ENCODE measurements at places on chromosomes 1 and 21. TPM values are rescaled to one million over a fixed set of nuclear protein-coding genes. Genes with fewer than 3 reads are reported as not detected.

SMIM1 gene
- total RNA-seq, result 3.8 TPM

- H3K4me3 ChIP-seq, result no peak overlapping the region
- H3K27ac ChIP-seq, result no peak overlapping the region
- H3K27me3 ChIP-seq, result no peaks in the 10 kb centered on the region
- no peak for DNase-seq
- H3K4me1 ChIP-seq, result no peaks in the 10 kb centered on the region
- no peaks in the 10 kb centered on the region for H3K36me3 ChIP-seq
Observed at GRCh38 chr1:209883341-209883971, 54.6 kb upstream of the SYT14 start.

GRCh38 chr21:32190493-32191144, 88.2 kb downstream of the MIS18A start:
- H3K27me3 ChIP-seq, result no peaks in the 10 kb centered on the region
- no peak overlapping the region for H3K27ac ChIP-seq
- no peak for DNase-seq
- H3K4me1 ChIP-seq, result no peaks in the 10 kb centered on the region
- H3K4me3 ChIP-seq, result no peak overlapping the region
- H3K36me3 ChIP-seq, result no peaks in the 10 kb centered on the region

- peaks cover 3% of the 10 kb centered on the region for H3K4me1 ChIP-seq
- H3K27ac ChIP-seq, result no peak overlapping the region
- H3K36me3 ChIP-seq, result no peaks in the 10 kb centered on the region
Observed at GRCh38 chr1:84682047-84682446, 8.2 kb downstream of the SSX2IP start.

CASQ2 gene
- not detected for total RNA-seq

DNA sequence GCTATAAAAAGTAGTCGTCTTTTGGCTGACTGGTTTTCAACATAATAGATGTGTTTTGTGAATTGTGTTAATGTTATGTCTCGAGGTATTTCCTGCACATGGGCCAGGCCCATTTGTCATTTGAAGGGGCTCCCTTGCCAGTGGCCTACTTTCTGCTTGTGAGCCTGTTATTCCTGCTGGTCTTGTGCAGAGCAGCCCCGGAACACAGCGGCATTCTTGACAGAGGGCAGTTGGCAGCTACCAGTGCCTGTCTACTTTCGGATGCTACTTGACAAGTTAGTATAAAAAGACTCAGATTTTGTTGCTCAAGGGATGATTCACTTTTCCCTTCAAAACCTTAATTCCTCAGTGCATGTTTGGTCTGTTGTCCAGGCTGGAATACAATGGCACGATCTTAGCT, 28.5 kb downstream of the PGM1 start:
- DNase-seq, result no peak
- H3K27ac ChIP-seq, result no peak overlapping the region
- H3K27me3 ChIP-seq, result no peaks in the 10 kb centered on the region
- no peak overlapping the region for H3K4me3 ChIP-seq
- peaks cover 16% of the 10 kb centered on the region for H3K4me1 ChIP-seq

DNA sequence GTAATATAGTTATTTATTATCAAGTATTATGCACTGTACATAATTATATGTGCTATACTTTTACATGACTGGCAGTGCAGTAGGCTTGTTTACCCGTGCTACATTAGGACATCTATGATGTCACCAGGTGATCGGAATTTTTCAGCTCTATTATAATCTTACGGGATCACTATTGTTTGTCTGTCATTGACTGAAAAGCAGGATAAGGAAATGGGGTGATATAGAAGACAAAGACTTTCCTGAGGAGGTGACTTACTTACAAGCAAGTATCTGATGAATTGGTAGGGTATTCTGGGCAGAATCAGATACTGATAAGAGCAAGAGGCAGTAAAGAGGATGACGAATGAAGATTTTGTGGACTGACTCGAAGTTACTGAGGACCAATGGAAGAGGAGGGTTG, 65.3 kb upstream of the CNN3 start:
- no peak for DNase-seq
- no peaks in the 10 kb centered on the region for H3K27me3 ChIP-seq
- H3K36me3 ChIP-seq, result no peaks in the 10 kb centered on the region
- H3K4me3 ChIP-seq, result no peak overlapping the region

DNA sequence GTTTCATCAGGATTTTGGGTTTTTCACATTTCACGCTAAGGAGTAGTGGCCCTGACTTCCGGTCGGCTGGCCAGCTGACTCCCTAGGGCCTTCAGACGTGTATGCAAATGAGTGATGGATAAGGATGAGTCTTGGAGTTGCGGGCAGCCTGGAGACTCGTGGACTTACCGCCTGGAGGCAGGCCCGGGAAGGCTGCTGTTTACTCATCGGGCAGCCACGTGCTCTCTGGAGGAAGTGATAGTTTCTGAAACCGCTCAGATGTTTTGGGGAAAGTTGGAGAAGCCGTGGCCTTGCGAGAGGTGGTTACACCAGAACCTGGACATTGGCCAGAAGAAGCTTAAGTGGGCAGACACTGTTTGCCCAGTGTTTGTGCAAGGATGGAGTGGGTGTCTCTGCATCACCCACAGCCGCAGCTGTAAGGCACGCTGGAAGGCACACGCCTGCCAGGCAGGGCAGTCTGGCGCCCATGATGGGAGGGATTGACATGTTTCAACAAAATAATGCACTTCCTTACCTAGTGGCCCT, 23.1 kb upstream of the TNFRSF1B start:
- no peaks in the 10 kb centered on the region for H3K27me3 ChIP-seq
- no peaks in the 10 kb centered on the region for H3K36me3 ChIP-seq
- DNase-seq, result peak; percentile 79
- H3K27ac ChIP-seq, result peak overlapping the region; percentile 51

DNA sequence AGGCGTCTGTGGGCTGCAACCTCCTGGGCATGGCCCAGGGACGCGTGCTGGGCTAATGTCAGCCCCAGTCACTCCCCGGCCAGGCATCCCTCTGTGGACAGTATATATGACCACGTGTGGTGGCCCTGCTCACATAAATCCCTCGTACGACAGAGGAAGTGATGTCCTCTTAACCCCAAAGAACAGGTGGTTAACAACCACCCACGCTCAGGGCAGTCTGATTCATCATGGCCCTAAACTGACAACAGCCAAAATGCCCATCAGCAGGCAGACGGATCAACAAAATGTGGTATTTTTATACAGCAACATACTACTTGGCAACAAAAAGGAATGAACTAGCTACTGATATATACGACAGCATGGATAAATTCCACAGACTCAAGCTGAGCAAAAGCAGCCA, 51.0 kb downstream of the ECE1 start:
- peaks cover 60% of the 10 kb centered on the region for H3K36me3 ChIP-seq
- no peaks in the 10 kb centered on the region for H3K4me1 ChIP-seq
- H3K27me3 ChIP-seq, result no peaks in the 10 kb centered on the region
- DNase-seq, result no peak
- H3K4me3 ChIP-seq, result no peak overlapping the region
- H3K27ac ChIP-seq, result no peak overlapping the region

- no peaks in the 10 kb centered on the region for H3K36me3 ChIP-seq
- H3K4me3 ChIP-seq, result no peak overlapping the region
- no peaks in the 10 kb centered on the region for H3K4me1 ChIP-seq
- no peak for DNase-seq
- H3K27me3 ChIP-seq, result no peaks in the 10 kb centered on the region
Observed at GRCh38 chr1:172380441-172381244, 39.8 kb upstream of the C1orf105 start.

NUP133 gene
- 14.4 TPM for total RNA-seq

CACNA1E gene
- total RNA-seq, result 0.06 TPM

PLEKHG5 gene
- total RNA-seq, result 1.8 TPM

DNA sequence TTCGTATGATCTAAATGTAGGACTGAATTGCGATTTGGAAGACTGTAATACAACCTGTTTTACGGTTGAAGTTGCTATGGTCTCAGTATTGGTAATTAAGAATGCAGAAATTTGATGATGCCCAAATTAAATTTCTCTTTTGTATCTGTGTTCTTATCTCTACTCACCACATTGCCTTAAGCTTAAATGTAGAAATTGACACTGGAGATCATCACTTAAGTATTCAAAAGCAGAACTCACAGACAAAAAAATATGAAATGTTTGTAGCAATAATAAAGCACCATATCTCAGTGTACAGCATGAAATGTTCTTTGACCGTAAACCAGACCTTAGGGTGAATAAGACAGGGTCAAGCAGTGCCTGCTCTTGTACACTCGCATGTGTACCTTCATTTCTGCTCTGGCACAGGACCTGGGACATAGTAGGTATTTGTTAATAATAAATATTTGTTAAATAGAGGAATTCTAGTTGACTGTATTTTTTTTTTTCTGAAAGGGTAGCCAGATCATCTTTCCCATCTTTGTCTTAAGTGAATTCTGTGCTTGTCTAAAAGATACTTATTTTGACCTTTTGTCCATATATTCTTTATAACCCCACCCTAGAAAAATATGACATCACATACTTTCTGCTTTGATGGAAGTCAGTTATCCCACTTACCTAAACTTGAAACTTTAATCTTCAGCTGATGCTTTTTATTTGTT, 1.5 kb downstream of the CDC7 start:
- no peaks in the 10 kb centered on the region for H3K36me3 ChIP-seq
- no peaks in the 10 kb centered on the region for H3K4me1 ChIP-seq
- DNase-seq, result no peak
- no peaks in the 10 kb centered on the region for H3K27me3 ChIP-seq
- peak overlapping the region; percentile 67 for H3K27ac ChIP-seq
- peak overlapping the region; percentile 62 for H3K4me3 ChIP-seq

GRCh38 chr1:16235944-16236510, 956 bp downstream of the CPLANE2 start:
- H3K4me1 ChIP-seq, result no peaks in the 10 kb centered on the region
- DNase-seq, result peak; percentile 57
- no peak overlapping the region for H3K27ac ChIP-seq
- no peaks in the 10 kb centered on the region for H3K27me3 ChIP-seq

DNA sequence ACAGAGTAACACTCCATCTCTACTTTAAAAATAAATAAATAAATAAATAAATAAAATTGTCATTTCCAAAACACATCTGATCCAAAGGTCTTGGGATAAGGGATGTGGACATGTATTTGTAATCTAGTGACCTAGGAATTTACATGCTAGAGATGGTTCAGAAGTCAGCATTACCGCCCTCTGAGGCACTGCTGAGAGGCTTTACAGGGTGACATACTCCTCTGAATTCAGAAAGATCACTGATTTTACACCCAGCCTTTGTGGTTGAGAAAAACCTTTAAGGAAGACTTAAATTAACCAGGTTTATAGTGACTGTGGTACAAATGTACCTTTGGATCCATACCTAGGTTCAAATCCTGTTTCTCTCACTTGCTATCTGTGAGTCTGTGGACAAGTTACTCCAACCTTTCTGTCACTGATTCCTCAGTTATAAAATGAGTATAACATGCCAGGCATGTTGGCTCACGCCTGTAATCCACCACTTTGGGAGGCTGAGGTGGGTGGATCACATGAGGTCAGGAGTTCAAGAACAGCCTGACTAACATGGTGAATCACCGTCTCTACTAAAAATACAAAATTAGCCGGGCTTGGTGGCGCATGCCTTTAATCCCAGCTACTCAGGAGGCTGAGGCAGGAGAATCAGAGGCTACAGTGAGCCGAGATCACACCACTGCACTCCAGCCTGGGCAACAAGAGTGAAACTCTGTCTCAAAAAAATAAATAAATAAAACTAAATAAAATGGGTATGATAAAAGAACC, 20.1 kb downstream of the OSBPL9 start:
- no peaks in the 10 kb centered on the region for H3K27me3 ChIP-seq
- no peaks in the 10 kb centered on the region for H3K4me1 ChIP-seq
- H3K27ac ChIP-seq, result no peak overlapping the region
- H3K4me3 ChIP-seq, result no peak overlapping the region

DNA sequence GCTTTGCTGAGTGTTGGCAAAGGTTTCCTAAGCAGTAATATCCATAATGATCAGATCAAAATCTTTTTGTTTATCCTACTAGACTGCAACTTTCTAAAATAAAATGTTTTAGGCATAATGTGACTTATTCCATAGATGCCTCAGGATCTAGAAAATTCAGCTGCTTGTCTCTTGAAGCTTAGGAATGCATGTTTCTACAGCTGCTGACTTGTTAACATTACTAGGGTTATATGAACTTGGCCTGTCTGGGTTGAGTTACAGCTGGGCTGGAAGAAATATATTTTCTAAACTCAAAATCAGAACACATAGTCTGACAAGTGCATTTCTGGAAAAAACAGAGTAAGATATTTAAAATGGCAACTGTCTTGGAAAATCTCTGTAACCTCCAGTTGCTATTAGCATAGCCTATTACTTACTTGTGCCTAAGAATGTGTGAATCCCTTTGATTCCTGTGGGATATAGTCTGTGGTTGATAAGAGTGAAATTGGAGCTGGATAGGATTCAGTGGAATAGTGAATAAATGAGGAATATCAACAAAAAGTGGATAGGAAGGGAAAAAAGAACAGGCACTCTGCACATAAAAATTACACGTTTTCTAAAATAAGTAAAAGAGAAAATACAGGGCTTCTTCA, 61.2 kb downstream of the RGS4 start:
- no peaks in the 10 kb centered on the region for H3K27me3 ChIP-seq
- H3K27ac ChIP-seq, result no peak overlapping the region
- no peaks in the 10 kb centered on the region for H3K4me1 ChIP-seq
- no peak overlapping the region for H3K4me3 ChIP-seq
- DNase-seq, result no peak
- no peaks in the 10 kb centered on the region for H3K36me3 ChIP-seq

DNA sequence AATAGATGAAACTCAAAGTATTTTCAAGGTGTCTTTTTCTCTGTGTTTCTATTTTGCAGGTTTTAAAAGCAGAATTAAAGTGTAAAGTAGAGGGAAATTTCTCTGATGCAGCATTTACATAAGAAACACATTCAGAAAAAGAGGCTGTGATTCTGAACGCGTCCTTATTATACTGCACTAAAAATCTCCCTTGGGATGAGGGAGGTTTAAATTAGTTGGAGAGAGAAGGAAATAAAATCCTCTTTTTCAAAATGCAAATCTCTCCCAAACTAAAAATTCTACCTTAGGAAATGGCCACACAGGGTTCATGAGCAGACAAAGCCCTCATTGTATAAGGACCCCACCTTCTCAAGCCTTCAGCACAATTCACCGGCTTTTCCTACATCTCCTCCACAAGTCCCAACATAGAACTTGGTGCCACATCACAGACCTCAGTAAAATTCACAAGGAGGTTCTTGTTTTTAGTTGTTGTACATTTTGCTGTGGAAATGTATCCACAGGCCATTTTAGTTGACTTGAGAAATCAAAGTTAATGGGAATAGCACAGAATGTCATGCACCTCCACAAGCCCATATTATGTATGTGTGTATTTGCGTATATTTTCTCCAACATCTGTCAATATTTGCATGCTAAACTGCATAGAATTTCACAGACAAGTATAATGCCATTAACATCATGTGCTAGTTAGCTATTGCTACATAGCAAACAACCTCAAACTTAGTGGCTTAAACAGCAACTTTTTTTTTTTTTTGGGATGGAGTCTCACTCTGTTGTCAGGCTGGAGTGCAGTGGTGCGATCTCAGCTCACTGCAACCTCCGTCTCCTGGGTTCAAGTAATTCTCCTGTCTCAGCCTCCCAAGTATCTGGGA, 59.8 kb downstream of the MAB21L3 start:
- H3K4me3 ChIP-seq, result no peak overlapping the region
- H3K4me1 ChIP-seq, result no peaks in the 10 kb centered on the region
- H3K36me3 ChIP-seq, result no peaks in the 10 kb centered on the region
- H3K27ac ChIP-seq, result no peak overlapping the region

MYOC gene
- total RNA-seq, result not detected

CAMSAP2 gene
- total RNA-seq, result 5.9 TPM
